ENCODE measurements at places on chromosomes 16 and 17. TPM values are rescaled to one million over a fixed set of nuclear protein-coding genes. Genes with fewer than 3 reads are reported as not detected.

The SHCBP1 gene
- total RNA-seq = 10.7 TPM

The HSPB9 gene
- total RNA-seq = not detected

The C17orf78 gene
- total RNA-seq = not detected

The UBE2G1 gene
- 32.9 TPM for total RNA-seq

The CLEC16A gene
- total RNA-seq = 10.5 TPM

The CEP112 gene
- total RNA-seq = 8.5 TPM

The KRTAP9-4 gene
- not detected for total RNA-seq

The FASN gene
- 43.4 TPM for total RNA-seq

The HP gene
- 0.20 TPM for total RNA-seq

The NR1D1 gene
- 0.65 TPM for total RNA-seq

The MAF gene
- 23.8 TPM for total RNA-seq

The SPNS1 gene
- 26.0 TPM for total RNA-seq

The MYOCD gene
- 0.40 TPM for total RNA-seq

The GSDMA gene
- total RNA-seq = not detected

The NUBP1 gene
- total RNA-seq = 21.1 TPM

The NHLRC4 gene
- 2.0 TPM for total RNA-seq

The MED1 gene
- 19.6 TPM for total RNA-seq

The CDRT15 gene
- total RNA-seq = not detected

The SULT1A2 gene
- total RNA-seq = not detected

The TNFSF13 gene
- total RNA-seq = 0.65 TPM

The TBC1D3K gene
- not detected for total RNA-seq

The HELZ gene
- 17.7 TPM for total RNA-seq

The TUBB3 gene
- total RNA-seq = 33.5 TPM

The CLDN9 gene
- total RNA-seq = not detected

The GNG13 gene
- not detected for total RNA-seq

The DGKE gene
- 16.3 TPM for total RNA-seq

The LLGL2 gene
- 14.7 TPM for total RNA-seq

The KRT31 gene
- not detected for total RNA-seq

The IRF8 gene
- total RNA-seq = 2.2 TPM

The GNGT2 gene
- total RNA-seq = 1.5 TPM

The GPRC5C gene
- total RNA-seq = 0.22 TPM

The KRTAP16-1 gene
- not detected for total RNA-seq

The KRT26 gene
- not detected for total RNA-seq

The CLEC10A gene
- 1.7 TPM for total RNA-seq

The KRTAP3-1 gene
- not detected for total RNA-seq

The NXPH3 gene
- 1.1 TPM for total RNA-seq

The ITGAL gene
- not detected for total RNA-seq

The BRICD5 gene
- total RNA-seq = 0.44 TPM

The CDC42EP4 gene
- 7.2 TPM for total RNA-seq

The ALDH3A1 gene
- under 0.01 TPM for total RNA-seq

The SLC9A5 gene
- total RNA-seq = 0.22 TPM

The SEPTIN12 gene
- not detected for total RNA-seq

The MARCHF10 gene
- total RNA-seq = under 0.01 TPM

The METTL26 gene
- total RNA-seq = 64.5 TPM

Data from lung microvascular endothelial cell (primary cell).